ENCODE measurements at places on chromosomes 2 and 18.

- no peak overlapping the region for H3K27ac ChIP-seq
- H3K4me3 ChIP-seq: no peak overlapping the region
- no peak for DNase-seq
- no peaks in the 10 kb centered on the region for H3K27me3 ChIP-seq
- H3K4me1 ChIP-seq: no peaks in the 10 kb centered on the region
- H3K36me3 ChIP-seq: no peaks in the 10 kb centered on the region
Measured at GRCh38 chr18:59094569-59094968, 45.1 kb upstream of the SEC11C start.

DNA sequence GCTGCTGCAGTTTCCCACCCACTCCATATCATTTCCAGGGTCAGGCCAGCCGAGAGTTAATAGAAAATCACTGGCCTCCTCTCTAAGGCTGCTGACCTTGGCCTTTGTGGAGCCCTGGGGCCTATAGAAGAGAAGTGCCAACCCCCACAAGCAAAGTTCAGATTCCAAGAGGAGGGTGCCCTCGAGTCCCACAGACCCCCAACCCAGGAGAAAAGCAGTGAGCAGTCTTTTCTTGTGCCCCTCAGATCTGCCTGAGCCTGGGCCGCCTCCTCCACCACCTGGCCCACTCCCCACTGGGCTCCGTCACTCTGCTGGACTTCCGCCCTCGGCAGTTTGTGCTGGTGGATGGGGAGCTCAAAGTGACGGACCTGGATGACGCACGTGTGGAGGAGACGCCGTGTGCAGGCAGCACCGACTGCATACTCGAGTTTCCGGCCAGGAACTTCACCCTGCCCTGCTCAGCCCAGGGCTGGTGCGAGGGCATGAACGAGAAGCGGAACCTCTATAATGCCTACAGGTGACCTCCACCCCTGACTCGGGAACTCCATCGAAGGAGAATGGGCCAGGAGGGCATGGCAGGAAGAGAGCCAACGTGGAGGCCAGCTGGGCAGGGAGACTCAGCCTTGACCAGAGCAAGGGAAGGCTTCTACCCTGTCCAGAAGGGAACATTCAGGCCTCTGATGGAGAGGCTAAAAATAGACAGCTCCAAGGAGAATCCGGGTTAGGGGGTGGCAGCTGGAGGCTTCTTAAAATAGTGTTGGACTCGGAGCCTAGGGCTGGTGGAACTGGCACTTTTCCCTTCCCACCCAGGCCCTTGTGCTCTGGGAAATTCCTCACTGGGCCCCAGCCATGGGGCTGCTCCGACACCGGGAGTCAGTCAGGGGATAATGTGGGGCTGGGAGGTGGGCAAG, 6.2 kb downstream of the PKDCC start:
- no peaks in the 10 kb centered on the region for H3K27me3 ChIP-seq
- DNase-seq: peak; percentile 64
- H3K4me3 ChIP-seq: no peak overlapping the region
- peaks cover 42% of the 10 kb centered on the region for H3K36me3 ChIP-seq

GRCh38 chr18:3552305-3552704, 102.3 kb downstream of the TGIF1 start:
- H3K27me3 ChIP-seq: no peaks in the 10 kb centered on the region
- DNase-seq: no peak
- no peaks in the 10 kb centered on the region for H3K4me1 ChIP-seq
- no peak overlapping the region for H3K4me3 ChIP-seq
- H3K27ac ChIP-seq: no peak overlapping the region
- no peaks in the 10 kb centered on the region for H3K36me3 ChIP-seq

DNA sequence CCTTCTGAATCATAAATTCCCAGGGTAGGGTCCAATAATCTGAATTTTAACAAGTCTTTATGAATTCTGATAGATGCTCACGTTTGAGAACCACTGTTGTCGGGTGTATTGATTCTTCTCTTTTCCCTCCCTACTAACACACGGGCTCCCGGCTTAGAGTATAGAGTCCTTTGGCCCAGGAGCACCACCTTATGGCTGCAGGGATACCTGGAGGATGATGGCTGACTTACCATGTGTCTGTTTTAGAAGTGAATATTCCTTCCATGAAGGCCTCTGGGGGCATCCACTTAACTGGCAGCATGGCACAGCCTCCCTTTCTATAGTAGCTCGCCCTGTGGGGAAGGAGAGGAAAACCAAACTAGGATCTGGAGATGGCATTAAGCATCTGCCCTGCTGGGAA, 91.7 kb downstream of the CLIP4 start:
- H3K27ac ChIP-seq: no peak overlapping the region
- no peak for DNase-seq
- no peaks in the 10 kb centered on the region for H3K36me3 ChIP-seq
- H3K27me3 ChIP-seq: no peaks in the 10 kb centered on the region

DNA sequence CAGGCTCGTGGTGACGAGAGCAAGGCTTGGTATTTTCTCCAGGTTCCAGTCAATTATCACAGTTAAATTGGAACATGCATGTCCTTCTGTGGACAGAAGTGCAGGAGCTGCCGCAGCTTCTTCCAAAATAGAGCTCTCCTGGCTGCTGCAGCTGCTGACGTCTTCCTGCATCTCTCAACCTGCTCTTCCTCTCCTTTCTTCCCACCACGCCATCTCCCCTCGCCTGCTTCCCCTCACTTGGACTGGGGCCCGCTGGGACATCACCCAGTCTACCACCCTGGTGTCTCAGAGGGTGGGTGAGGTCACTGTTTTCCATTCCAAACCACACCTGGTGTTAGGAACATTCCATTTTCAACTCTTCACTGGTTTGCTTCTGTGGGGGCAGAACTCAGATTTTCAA, 41.4 kb downstream of the SPP2 start:
- H3K4me3 ChIP-seq: no peak overlapping the region
- H3K36me3 ChIP-seq: no peaks in the 10 kb centered on the region
- no peaks in the 10 kb centered on the region for H3K27me3 ChIP-seq
- no peak overlapping the region for H3K27ac ChIP-seq
- no peak for DNase-seq

GRCh38 chr18:3238742-3239141, 8.9 kb upstream of the MYL12A start:
- no peak overlapping the region for H3K27ac ChIP-seq
- no peak overlapping the region for H3K4me3 ChIP-seq
- no peaks in the 10 kb centered on the region for H3K36me3 ChIP-seq

DNA sequence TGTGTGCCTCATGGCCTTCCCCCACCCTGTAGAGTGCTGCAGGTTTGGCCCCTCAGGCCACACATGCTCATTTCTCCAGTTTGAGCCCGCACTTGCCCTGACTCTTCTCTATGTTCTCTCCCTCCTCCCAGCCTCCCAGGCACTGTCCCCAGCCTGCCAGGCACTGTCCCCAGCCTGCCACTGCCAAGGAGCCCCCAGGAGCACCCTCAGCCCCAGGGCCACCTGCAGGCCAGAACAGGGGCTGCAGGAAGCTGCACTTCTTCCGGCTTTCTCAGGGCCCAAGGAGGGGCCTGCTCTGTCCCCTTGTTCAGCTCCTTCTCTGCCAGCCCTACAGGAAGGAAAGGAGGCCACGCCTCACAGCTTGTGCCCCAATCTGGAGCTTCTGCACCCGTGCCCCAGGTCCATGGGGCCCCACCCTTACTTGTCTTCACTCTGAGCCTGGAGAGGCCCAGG, 31.6 kb downstream of the CYP26B1 start:
- H3K27ac ChIP-seq: peak overlapping the region; percentile 53
- H3K4me3 ChIP-seq: no peak overlapping the region
- peaks cover 11% of the 10 kb centered on the region for H3K4me1 ChIP-seq
- H3K27me3 ChIP-seq: no peaks in the 10 kb centered on the region

GRCh38 chr2:203748331-203749126, 42.1 kb downstream of the CD28 start:
- no peaks in the 10 kb centered on the region for H3K27me3 ChIP-seq
- H3K36me3 ChIP-seq: no peaks in the 10 kb centered on the region
- peaks cover 2% of the 10 kb centered on the region for H3K4me1 ChIP-seq
- no peak overlapping the region for H3K4me3 ChIP-seq
- no peak overlapping the region for H3K27ac ChIP-seq
- DNase-seq: no peak

DNA sequence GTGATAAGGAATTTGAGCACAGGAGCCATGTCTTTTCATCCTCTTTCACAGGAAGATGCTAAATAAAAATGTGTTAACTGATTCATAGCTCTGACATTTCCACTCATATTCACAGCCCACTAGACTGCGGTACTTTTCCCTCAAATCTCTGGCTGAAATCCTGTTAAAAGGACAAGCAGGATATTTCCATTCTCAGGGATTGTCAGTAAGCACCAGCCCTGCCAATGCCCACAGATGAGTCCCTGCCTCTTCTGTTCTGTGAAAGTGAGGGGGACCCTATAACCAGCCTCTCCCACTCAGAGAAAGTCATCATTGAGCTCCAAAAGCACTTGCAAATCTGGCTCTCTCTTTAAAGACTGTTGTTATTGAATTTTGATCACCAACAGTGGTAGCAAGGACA, 440.5 kb downstream of the SETBP1 start:
- H3K36me3 ChIP-seq: no peaks in the 10 kb centered on the region
- no peak overlapping the region for H3K4me3 ChIP-seq
- DNase-seq: no peak
- no peaks in the 10 kb centered on the region for H3K4me1 ChIP-seq
- H3K27me3 ChIP-seq: no peaks in the 10 kb centered on the region
- no peak overlapping the region for H3K27ac ChIP-seq

GRCh38 chr18:58653814-58654509, 17.3 kb upstream of the MALT1 start:
- no peaks in the 10 kb centered on the region for H3K4me1 ChIP-seq
- DNase-seq: no peak
- no peak overlapping the region for H3K27ac ChIP-seq

DNA sequence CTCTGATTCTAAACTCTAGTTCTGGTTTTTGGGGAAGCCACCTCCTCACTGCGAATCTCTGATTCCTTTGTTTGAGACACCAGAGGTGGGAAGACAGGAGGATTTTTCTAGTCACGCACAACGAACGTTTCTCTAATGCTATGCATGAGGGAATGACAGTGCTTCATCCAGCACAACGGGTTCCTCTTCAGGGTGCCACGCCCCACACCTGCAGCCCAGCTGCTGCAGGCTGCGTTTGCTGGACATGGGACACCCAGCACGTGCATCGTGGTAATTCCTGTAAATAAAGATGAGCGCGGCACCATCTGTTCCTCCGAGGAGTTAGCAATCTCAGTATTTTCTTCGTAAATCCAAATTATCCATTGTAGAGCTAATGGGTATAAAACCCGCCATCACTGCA, 37.5 kb upstream of the TPO start:
- no peak overlapping the region for H3K4me3 ChIP-seq
- no peak for DNase-seq
- no peaks in the 10 kb centered on the region for H3K27me3 ChIP-seq
- H3K27ac ChIP-seq: no peak overlapping the region
- no peaks in the 10 kb centered on the region for H3K36me3 ChIP-seq

DNA sequence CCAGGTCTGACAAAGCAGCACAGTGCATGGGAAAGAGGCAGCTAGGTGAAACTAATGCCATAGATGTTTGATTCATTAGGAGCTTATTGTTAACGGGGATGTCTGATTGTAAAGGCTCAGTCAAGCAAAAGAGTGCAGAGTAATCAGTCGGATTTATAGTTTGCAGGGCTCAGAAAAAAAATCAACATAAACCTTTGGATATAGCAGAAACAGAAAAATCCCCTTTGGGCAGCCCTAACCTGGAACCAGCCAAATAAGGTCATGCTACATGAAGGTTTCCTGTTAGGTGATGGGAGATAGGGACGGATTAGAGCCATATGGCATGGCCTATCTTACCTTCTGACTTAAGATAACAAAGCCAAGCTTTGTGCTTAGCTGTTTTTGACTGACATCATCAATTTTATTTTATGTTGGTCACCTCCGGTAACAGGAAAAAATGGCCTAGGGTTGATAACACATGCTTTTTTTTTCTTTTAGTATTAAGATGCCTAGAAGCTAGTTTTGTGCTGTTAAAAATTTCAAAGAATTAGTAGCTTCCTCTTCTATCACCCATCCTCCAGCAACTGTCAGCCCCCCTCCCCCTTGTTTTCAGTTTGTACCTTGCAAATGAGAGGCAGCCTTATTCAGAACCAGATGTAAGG, 60.7 kb upstream of the ZEB2 start:
- no peak overlapping the region for H3K27ac ChIP-seq
- DNase-seq: no peak
- H3K27me3 ChIP-seq: no peaks in the 10 kb centered on the region
- no peak overlapping the region for H3K4me3 ChIP-seq
- no peaks in the 10 kb centered on the region for H3K4me1 ChIP-seq

DNA sequence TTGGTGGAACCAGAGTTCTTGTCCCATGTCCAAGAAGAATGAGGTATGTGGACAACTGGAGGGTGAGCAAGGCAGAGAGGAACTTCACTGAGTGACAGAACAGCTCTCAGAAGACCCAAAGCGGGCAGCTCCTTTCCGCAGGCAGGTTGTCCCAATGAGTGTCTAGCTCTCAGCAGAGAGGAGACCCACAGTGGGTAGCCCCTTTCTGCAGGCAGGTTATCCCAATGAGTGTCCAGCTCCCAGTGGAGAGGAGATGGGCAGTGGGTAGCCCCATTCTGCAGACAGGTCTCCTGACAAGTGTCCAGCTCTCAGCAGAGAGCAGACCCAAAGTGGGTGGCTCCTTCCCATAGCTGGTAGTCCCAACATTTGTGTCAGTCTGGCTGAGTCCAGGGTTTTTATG, 69.6 kb downstream of the SRBD1 start:
- no peak overlapping the region for H3K4me3 ChIP-seq
- no peak for DNase-seq
- H3K4me1 ChIP-seq: no peaks in the 10 kb centered on the region
- H3K36me3 ChIP-seq: peaks cover 18% of the 10 kb centered on the region

GRCh38 chr18:75679331-75679730, 251.8 kb upstream of the SMIM21 start:
- no peaks in the 10 kb centered on the region for H3K36me3 ChIP-seq
- no peaks in the 10 kb centered on the region for H3K27me3 ChIP-seq
- no peak for DNase-seq
- no peak overlapping the region for H3K27ac ChIP-seq

GRCh38 chr2:205749078-205749477, 66.8 kb downstream of the NRP2 start:
- DNase-seq: no peak
- no peaks in the 10 kb centered on the region for H3K4me1 ChIP-seq
- no peak overlapping the region for H3K4me3 ChIP-seq
- peaks cover 5% of the 10 kb centered on the region for H3K36me3 ChIP-seq

- H3K4me3 ChIP-seq: no peak overlapping the region
- no peaks in the 10 kb centered on the region for H3K4me1 ChIP-seq
- H3K27me3 ChIP-seq: no peaks in the 10 kb centered on the region
- no peak for DNase-seq
Measured at GRCh38 chr2:173414823-173415322, 60.2 kb downstream of the CDCA7 start.

DNA sequence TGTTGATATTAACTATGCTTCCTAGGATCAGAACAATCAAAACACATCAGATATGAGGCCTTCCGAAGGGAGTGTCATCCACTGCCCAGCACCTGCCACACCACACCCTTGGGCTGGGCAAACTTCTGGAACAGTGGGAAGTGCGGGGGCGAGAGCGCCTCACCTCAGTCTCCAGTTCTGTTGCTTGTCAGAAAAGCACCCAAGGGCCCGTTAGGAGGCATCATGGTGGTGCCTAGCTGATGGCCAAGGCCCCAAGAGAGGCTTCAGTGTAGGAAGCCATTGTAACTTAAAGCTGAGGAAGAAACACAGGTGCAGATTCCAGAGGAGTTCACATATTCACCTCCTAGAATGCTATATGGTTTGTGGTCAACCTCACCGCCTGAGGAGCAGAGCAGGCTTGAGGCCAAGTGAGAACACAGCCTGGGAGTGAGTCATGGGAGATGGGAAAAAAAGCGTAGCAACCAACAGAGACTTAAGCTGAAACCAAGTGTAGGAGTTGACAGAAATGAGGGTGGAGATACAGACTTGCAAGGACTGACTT, 85.1 kb upstream of the ATL2 start:
- H3K27ac ChIP-seq: no peak overlapping the region
- H3K27me3 ChIP-seq: no peaks in the 10 kb centered on the region
- no peaks in the 10 kb centered on the region for H3K36me3 ChIP-seq
- no peak overlapping the region for H3K4me3 ChIP-seq
- DNase-seq: no peak

Measured in ascending aorta (tissue), 2 donors.